ENCODE measurements at places on chromosomes 11 and 22.

- DNase-seq: peak; percentile 71
These were observed 7.5 kb downstream of the C11orf21 start for GRCh38 chr11:2293984-2294925.

DNA sequence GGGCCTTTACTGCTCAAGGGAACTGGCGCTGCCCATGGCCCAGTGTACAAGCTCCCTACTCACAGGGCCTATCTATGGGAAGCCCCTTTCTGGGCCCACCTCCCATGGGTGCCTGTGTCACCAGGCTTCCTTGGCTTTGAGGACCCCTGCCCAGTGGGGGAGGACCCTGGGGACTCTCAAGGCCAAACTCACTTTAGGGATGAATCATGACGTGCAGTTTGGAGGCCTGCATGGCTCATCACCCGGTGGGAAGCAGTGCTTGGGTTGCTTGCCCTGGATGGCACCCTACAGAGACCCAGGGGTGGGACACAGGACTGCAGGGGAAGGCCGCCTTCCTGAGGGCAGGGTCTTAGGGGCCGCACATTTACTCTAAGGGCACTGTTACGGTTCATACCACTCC lies 16.5 kb downstream of the KCTD21 start:
- no peak for DNase-seq

DNA sequence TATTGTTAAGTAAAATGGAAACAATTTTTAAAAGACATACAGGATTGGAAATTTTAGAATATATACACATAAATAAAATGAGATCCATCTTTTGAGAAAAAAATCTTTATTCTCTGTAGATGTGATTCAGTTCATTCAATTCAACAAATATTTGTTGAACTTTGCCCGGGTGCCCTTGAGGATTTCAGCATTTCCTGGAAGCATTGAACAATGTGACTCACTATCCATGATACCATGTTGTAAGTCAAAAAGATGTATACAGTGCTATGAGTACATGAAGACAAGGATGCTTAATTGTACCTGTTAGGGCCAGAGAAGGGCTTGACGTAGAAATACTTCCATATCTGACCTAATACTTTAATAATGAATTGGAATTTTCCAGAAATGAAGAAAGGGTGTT lies 353.7 kb downstream of the METTL15 start:
- DNase-seq: no peak

DNA sequence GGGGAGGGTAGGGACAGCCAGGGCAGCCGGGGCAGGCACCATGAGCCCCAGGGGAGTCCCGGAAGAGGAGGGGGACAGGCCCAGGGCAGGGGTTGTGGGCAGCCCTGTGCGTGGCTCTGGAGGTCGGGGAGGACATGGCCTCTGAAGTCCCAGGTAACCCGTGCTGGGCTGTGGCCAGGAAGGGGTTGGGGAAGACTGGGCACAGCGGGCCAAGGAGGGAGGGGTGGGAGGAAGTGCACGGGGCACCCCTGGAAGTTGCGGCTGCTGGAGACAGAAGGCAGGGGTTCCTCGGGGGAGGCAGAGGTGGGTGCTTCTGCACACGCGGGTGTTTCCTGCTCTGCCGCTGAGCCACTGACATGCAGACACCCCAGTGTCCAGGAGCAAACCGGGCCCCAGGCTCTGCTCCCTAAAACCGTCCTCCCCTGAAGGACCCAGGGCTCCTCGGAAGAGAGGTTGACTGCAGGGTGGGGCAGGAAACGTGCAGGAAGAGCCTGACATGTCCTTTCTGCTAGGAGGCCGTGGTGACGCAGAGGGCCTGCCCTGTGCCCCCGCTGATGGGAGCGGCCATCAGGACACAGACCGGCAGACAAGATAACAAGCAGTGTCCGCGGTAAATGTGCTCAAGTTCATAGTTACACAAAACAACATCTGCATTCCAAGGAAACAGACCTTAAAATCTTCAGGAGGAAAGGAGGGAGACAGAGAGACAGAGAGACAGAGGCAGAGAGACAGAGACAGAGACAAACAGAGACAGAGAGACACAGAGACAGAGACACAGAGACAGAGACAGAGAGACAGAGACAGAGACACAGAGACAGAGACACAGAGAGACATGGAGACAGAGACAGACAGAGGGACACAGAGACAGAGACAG lies 5.7 kb downstream of the TNNI2 start:
- DNase-seq: peak; percentile 70
